ENCODE measurements at places on chromosomes 3 and 15.
A peak's percentile ranks its signal among the peaks of the same experiment; 100 is the strongest.

GRCh38 chr3:69490971-69491370 lies 105.1 kb upstream of the FRMD4B start:
- DNase-seq, result no peak

GRCh38 chr3:134299185-134299887 lies 48.7 kb upstream of the RYK start:
- DNase-seq, result no peak

DNA sequence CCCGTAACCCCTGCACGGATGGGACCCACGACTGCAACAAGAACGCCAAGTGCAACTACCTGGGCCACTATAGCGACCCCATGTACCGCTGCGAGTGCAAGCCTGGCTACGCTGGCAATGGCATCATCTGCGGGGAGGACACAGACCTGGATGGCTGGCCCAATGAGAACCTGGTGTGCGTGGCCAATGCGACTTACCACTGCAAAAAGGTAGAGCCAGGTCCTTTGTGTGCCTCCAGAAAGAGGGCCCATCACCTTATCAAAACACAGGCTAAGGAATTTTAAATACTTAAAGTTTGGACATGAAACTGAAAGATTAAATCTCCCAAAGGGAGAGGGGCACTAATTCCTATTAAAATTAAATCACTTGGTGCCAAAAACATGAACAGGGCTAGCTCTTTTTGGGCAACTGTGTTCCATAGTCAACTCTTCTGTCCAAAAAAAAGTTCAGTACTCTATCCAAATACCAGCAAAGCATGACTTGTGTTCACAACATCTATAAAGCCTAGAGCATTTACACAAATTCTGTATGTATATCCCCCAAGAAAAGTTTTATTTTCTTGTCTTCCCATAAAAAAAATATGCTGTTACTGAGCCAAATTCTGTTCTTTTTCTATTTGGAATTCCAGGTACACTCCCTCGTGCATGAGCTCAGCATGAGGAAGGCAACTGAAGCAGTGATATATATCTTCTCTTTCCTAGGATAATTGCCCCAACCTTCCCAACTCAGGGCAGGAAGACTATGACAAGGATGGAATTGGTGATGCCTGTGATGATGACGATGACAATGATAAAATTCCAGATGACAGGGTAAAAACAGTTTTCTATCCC lies 9.2 kb downstream of the THBS1 start:
- DNase-seq, result no peak

DNA sequence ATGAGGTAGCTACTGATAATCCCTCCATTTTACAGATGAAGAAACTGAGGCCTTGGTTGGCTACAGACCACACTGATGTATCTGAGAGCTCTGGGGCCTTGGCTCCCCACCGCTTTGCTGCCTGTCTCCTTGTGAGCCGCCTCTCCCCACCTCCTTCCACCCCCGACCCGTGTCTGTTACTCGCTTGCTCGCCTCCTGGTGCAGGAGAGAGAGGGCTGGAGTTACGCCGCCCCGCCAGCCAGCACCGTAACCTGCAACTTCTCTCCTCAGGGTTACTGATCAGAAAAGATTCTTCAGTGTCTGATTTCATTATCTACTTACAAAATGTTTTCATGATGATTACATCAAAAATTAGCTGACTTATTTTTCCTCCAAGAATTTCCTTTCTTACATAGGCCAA lies 34.1 kb downstream of the TM2D3 start:
- no peak for DNase-seq

GRCh38 chr3:3686907-3687648 lies 112.2 kb upstream of the LRRN1 start:
- no peak for DNase-seq

DNA sequence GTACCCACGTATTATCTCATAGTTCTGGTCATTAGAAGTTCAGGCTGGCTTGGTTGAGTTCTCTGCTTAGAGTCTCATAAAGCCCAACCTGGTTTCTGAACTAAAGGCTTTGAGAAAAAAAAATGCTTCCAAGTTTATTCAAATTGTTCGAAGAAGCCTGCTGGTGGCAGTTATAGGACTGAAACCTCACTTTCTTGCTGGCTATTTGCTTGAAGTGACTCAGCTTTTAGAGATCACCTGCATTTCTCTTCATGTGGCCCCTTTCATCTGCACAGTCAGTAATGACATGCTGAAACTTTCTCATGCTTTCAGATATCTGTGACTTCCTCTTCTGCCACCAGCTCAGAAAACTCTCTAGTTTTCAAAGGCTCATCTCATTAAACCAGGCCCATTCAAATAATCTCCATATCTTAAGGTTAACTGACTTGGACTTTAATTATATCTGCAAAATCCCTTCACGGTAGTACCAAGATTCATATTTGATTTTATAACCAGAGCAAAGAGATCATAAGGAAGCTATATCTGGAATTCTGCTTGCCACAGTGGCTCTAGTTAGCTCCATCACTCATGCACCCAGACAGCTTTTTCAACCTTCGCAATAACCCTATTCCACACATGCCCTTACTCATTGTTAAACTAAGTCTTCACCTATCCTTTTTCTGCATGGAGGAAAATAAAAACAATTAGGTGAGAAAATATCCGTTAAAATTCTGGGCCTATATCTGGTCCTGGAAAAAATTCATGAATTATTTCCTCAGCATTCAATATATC lies 433.8 kb upstream of the CBLB start:
- DNase-seq, result peak; percentile 37

- no peak for DNase-seq
Measured at GRCh38 chr3:86950717-86951116, 40.2 kb downstream of the VGLL3 start.

- DNase-seq, result no peak
Measured at GRCh38 chr3:117606866-117607265, 897.3 kb downstream of the TUSC7 start.

GRCh38 chr3:187623285-187623814 lies 46.8 kb downstream of the SST start:
- DNase-seq, result no peak

- DNase-seq, result no peak
Measured at GRCh38 chr15:29064290-29064689, 178.5 kb downstream of the APBA2 start.

DNA sequence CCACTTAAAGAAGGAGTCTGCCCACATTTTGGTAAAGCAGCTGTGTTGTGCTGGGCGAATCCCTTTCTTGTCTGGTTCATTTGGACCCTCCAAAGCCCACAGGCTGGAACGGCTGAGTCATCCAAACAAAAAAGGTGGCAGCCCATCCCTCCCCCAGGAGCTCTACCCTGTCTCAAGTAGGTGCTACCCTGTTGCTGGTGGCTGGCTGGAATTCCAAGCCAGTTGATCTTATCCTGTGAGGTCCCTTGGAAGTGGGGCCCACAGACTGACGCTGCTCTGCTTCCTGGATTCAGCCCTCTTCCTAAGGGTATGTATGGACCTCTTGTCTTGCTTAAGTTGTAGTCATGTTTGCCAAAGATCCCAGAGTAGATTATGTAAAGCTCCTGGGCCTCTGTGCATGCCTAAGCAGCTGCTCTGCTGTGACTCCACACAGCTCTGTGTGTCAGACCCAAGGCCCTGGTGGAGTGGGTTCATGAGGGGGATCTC lies 44.5 kb downstream of the CCR1 start:
- DNase-seq, result no peak

DNA sequence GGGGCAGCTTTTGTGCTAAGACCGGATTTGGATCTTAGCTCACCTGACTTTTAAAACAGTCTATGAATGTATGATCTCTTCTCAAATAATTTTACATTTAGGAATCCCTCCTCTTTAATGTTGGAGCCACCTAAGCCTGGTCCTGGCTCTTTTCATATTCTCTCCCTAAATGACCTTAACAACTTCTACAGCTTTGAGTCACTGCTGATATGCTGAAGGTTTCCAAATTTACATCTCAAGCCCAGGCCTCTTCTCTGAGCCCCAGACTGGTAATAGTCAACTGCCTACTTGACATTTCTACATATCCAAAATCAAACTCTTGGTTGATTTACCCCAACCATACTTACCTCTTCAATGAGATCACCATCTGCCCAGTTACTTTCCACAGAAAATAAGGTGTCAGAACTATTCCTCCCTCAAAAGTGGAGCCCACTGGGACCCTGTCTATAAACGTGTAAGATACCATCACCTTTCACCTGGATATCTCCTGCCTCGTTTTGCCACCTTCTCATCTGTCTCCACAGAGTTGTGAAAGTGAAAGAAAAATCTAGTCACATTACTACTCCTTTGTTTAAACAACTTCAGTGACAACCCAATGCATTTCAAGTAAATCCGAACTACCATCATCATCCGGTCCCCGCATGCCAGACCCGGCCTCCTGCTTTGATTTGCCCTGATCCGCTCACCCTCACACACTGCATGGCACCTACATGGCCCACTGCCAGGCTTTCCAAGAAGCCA lies 48.8 kb downstream of the UBP1 start:
- no peak for DNase-seq

GRCh38 chr3:46971742-46972141 lies 4.8 kb downstream of the CCDC12 start:
- DNase-seq, result no peak

DNA sequence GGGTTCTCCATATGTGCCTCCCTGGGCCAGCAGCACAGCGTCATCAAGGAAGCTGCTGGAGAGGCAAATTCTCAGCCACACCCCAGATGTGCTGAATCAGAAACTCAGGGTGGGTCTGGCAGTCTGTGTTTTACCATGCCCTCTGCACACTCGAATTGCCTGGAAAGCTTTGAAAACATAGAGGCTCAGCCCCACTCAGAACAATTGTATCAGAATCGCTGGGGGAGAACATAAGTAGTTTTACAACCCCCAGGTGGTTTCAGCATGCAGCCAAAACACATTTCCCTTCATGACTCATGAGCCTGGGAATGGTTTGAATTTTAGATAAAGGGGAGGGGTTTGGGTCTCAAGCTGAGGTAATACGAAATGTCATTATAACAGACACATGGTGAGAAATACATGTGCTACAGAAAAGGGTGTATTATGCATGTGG lies 9.6 kb downstream of the TGM4 start:
- DNase-seq, result no peak

DNA sequence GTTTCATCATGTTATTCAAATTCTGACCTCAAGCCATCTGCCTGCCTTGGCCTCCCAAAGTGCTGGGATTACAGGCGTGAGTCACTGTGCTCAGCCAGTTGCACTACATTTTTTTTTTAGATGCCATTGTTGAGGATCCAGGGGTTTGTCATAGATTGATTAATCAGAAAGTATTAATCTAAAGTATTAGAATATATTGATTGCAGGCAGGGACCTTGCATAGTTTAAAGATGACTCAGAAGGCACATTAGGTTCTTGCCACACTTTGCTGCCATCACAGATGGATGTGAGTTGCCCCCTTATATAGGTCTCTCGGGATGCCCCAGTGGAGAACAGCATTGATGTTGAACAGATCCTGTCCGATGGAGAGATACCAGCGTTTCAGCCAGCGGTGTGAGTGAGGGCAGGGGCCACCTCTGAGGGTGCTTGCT lies 41.1 kb downstream of the IGF1R start:
- DNase-seq, result no peak

DNA sequence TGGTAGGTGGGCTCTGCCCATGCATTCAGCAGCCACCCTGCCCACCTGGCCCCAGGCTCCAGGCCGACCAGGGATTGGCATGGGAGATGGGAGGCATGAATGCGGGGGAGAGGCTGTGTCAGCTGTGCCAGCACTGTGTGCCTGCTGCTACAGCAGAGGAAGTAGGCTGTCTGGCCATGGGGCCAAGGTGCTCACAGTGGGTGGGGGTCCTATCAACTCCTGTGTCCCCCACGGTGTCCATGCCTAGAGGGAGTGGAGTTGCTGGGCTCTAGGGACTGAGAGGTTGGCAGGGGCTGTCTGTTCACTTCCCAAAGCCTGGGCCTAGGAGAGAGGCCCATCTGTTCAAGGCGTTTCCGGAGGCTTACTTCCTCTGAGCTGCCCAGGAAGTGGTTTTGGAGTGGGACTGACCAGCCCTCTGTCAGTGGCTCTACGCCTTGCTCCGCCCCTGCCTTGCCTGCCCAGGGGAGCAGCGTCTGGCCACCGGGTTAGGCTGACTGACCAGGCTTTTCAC lies 5.8 kb downstream of the PRKCD start:
- DNase-seq, result no peak

GRCh38 chr15:32735989-32736700 lies 18.3 kb downstream of the GREM1 start:
- no peak for DNase-seq

- peak; percentile 24 for DNase-seq
Measured at GRCh38 chr3:10224794-10225665, 23.2 kb upstream of the TATDN2 start.

DNA sequence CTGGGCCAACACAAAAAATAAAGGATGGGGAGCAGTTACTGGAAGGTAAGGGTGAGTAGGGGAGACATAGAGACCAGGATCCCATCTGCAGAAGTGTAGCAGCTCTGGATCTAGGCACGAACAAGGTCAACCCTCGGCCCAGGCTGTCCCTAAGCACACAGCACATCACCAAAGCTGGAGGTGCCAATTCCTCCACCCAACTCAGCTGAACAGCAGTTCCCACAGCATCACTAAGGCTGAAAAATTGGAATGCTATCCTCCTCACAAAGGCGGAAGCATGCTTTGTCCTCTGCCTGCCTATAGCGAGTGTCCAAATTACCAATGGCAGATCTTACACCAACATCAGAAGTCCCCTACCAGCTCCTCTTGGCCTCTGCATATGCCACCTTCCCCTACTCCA lies 33.9 kb downstream of the OSBPL10 start:
- DNase-seq, result no peak

DNA sequence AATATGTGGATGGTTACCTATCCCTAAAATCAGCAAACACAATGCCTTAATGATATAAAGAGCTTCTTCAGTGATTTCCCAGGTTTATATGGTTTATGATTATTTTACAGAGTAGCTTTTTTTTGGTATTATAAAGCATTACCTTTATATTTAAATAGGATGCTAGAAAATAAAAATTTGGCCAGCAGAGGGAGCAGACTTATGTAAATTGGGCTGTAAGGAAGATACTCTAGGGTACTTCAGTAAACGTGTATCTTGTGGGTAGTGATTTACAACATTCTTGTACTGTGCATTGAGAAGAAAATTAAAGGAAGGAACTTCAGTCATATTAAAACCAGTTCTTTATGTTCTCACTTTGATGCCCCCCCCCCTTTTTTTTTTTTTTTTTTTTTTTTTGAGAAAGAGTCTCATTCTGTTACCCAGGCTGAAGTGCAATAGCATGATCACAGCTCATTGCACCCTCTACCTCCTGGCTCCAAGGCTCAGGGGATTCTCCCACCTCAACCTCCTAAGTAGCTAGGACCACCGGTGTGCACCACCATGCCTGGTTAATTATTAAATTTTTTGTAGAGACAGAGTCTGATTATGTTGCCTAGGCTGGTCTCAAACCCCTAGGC lies 167.9 kb downstream of the BBX start:
- peak; percentile 22 for DNase-seq

- DNase-seq, result no peak
Measured at GRCh38 chr3:8311321-8311720, 190.3 kb upstream of the LMCD1 start.

Data from bone marrow (tissue), 2 donors.